Hair follicle dermal papilla cell (primary cell): ENCODE measurements at places on chromosomes 5 and 9. TPM values are rescaled to one million over a fixed set of nuclear protein-coding genes. Genes with fewer than 3 reads are reported as not detected.

Gene HRCT1
- not detected in 2 replicates for total RNA-seq

Gene MOB3B
- total RNA-seq, result 0.12 and 0.32 TPM in 2 replicates

Gene PPP3R2
- total RNA-seq, result not detected in 2 replicates

Gene WDR38
- not detected in 2 replicates for total RNA-seq

Gene GLDC
- not detected in 2 replicates for total RNA-seq

Gene PCDH1
- 1.2 and 1.5 TPM in 2 replicates for total RNA-seq

Gene RBM27
- 27.4 and 30.8 TPM in 2 replicates for total RNA-seq

Gene GFI1B
- total RNA-seq, result not detected in 2 replicates

Gene CSF1R
- total RNA-seq, result 0.16 and 0.36 TPM in 2 replicates

Gene TMCO6
- total RNA-seq, result 10.5 and 12.5 TPM in 2 replicates

Gene SPATA31D4
- not detected in 2 replicates for total RNA-seq

Gene PCDHA1
- under 0.01 TPM in 1 of 2 replicates, not detected in the other for total RNA-seq

Gene GABRA6
- total RNA-seq, result not detected in 2 replicates

Gene MARCOL
- total RNA-seq, result not detected in 2 replicates

Gene ARID3C
- 0.12 and 0.32 TPM in 2 replicates for total RNA-seq

Gene MXD3
- 2.3 and 3.1 TPM in 2 replicates for total RNA-seq

Gene PCDHGA12
- 23.6 and 37.8 TPM in 2 replicates for total RNA-seq

Gene IFNA2
- total RNA-seq, result not detected in 2 replicates

Gene AQP3
- 0.24 and 0.32 TPM in 2 replicates for total RNA-seq

Gene CACFD1
- total RNA-seq, result 12.1 and 13.3 TPM in 2 replicates

Gene SCGB3A1
- total RNA-seq, result not detected in 2 replicates

Gene SELENOP
- 145 and 154 TPM in 2 replicates for total RNA-seq

Gene ACOT12
- not detected in 2 replicates for total RNA-seq

Gene ADAMTS19
- total RNA-seq, result under 0.01 TPM in 2 replicates

Gene PRRX2
- total RNA-seq, result 76.4 and 92.7 TPM in 2 replicates

Gene WHRN
- 2.2 and 3.6 TPM in 2 replicates for total RNA-seq

Gene SOX30
- total RNA-seq, result under 0.01 TPM in 1 of 2 replicates, not detected in the other

Gene ERGIC1
- 125 and 137 TPM in 2 replicates for total RNA-seq

Gene GRIN1
- 0.12 TPM in 1 of 2 replicates, not detected in the other for total RNA-seq

Gene SHOC1
- total RNA-seq, result under 0.01 TPM in 1 of 2 replicates, not detected in the other

Gene FGFR4
- total RNA-seq, result 0.81 and 1.3 TPM in 2 replicates

Gene LHX2
- 0.16 TPM in 1 of 2 replicates, not detected in the other for total RNA-seq

Gene MTRR
- total RNA-seq, result 45.4 and 46.5 TPM in 2 replicates

Gene NPR3
- total RNA-seq, result 21.4 and 31.9 TPM in 2 replicates

Gene GPX8
- 128 and 131 TPM in 2 replicates for total RNA-seq

Gene KIF4B
- total RNA-seq, result under 0.01 TPM in 1 of 2 replicates, not detected in the other

Gene IL9
- total RNA-seq, result not detected in 2 replicates

Gene SLC4A9
- total RNA-seq, result not detected in 2 replicates

Gene GPR151
- not detected in 2 replicates for total RNA-seq

Gene ZNF474
- total RNA-seq, result 0.32 and 0.49 TPM in 2 replicates

Gene RRAGA
- 71.6 and 81.2 TPM in 2 replicates for total RNA-seq

Gene NR2F1
- total RNA-seq, result 23.2 and 25.5 TPM in 2 replicates
